CD4-positive, alpha-beta memory T cell (primary cell): ENCODE measurements at places on chromosomes 2 and 18. TPM values are rescaled to one million over a fixed set of nuclear protein-coding genes. Genes with fewer than 3 reads are reported as not detected.

The POTEJ gene
- not detected for total RNA-seq

The MSTN gene
- total RNA-seq: not detected

The SCN3A gene
- total RNA-seq: not detected

The ITGA4 gene
- 297 TPM for total RNA-seq

The SIGLEC15 gene
- not detected for total RNA-seq

The GREB1L gene
- total RNA-seq: not detected

The PDCL3 gene
- total RNA-seq: 16.6 TPM

The CXCR2 gene
- total RNA-seq: not detected

DNA sequence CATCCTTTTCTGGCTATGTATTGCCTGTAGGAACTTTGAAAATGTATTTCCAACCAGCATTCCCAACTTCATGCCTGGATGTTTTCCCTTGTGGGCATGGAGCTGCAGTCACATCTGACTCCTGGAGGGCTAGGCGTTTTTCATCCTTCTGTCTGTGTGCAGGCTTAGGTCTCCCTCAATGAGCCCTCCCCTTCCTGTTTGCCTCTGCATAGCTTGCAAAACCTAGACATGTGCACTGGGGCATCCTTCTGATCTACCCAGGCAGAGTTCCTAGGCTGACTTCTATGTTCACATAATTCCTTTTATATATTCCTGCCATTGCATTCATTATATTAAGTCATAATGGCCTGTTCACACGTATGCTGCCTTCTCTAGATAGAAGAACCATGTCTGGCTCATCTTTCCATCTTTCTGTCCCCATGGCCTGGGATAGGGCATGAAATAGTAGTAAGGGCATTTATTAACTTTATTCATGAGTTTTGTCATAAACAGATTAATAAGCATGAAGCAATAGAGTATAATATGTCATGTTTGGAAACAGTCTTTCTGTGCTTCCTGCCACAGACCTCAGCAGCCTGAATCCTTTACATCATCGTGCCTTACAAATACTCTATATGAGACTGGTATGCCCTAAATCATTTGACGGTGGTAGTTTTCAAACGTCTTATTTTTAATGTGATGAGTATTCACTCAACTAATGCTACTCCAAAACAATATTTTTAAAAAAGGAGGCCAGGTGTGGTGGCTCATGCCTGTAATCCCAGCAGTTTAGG is 195.6 kb downstream of the TGIF1 start:
- no peak for DNase-seq

GRCh38 chr2:64854773-64855237 is 134.4 kb upstream of the SLC1A4 start:
- DNase-seq: no peak

The RIT2 gene
- total RNA-seq: not detected

GRCh38 chr18:22165049-22165602 is 4.3 kb upstream of the GATA6 start:
- DNase-seq: no peak

- DNase-seq: no peak
Measured at GRCh38 chr2:11742317-11742701, 4.1 kb upstream of the LPIN1 start.

The CABLES1 gene
- total RNA-seq: 0.15 TPM

DNA sequence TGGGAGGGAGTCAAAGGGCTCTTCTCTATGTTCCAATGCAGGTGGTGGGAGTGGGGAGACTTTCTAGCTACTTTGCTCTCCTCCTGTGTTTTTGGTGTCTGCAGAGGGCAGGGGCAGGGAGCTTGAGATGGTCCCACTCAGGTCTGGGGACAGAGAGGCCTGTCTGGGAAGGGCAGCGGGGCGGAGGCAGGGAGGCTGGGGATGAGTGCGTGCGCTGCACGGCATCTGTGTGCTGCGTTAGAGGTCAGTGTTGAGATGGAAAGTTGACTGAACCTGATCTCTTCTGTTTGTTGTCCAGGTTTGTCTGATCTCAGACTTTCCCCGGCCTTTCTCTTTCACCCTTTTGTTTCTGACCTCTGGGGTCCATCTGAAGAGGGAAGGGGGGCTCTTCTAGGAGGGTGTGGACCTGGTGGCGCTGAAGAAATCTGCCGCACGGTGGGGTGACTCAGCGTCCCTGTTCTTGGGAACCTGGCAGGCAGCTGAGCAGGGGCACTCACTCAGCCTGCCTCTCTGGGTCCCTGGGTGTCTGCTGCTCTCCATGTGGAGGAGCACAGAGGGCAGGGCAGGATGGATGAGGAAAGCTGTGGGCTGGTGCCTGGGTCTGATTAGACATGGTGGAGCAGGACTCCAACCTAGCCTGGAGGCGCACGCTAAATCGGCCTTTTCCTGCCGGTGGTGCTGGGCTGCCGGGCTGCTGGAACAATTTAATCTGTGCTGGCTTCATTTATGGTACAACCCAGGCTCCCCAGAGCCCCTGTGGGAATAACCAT is 24.1 kb downstream of the IGFBP2 start:
- DNase-seq: no peak

GRCh38 chr2:120189189-120189588 is 34.0 kb downstream of the TMEM185B start:
- no peak for DNase-seq

The GCA gene
- total RNA-seq: 11.5 TPM

- DNase-seq: peak; percentile 94
Measured at GRCh38 chr2:112187805-112188596, 49.8 kb downstream of the FBLN7 start.

- no peak for DNase-seq
Measured at GRCh38 chr2:3789256-3789655, 85.9 kb downstream of the DCDC2C start.

GRCh38 chr18:70384181-70384790 is 95.4 kb downstream of the SOCS6 start:
- DNase-seq: no peak

The HOXD8 gene
- not detected for total RNA-seq

- DNase-seq: no peak
Measured at GRCh38 chr2:216014006-216014405, 655 bp upstream of the MREG start.

- no peak for DNase-seq
Measured at GRCh38 chr2:8633735-8634313, 48.0 kb upstream of the ID2 start.

GRCh38 chr2:65159906-65160305 is 30.0 kb upstream of the RAB1A start:
- DNase-seq: no peak

DNA sequence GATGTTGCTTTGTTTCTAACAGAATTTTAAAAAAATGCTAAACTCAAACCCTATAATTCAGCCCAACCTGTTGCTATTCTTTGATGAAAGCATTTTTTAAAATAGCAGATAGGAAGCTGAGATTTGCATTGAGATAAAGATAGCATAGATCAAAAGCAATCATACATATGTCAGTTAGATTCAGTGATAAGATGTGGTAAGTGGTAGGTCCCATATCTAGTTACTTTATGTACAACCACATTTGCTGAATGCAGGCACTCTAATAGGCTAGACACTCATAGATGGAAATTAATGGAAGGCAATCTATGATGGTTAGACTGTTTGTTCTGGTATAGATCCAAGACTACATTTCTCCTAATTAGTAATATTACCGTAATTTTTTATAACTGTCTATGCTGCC is 27.2 kb upstream of the C1D start:
- peak; percentile 55 for DNase-seq

- no peak for DNase-seq
Measured at GRCh38 chr18:11906926-11907874, 917 bp downstream of the MPPE1 start.

DNA sequence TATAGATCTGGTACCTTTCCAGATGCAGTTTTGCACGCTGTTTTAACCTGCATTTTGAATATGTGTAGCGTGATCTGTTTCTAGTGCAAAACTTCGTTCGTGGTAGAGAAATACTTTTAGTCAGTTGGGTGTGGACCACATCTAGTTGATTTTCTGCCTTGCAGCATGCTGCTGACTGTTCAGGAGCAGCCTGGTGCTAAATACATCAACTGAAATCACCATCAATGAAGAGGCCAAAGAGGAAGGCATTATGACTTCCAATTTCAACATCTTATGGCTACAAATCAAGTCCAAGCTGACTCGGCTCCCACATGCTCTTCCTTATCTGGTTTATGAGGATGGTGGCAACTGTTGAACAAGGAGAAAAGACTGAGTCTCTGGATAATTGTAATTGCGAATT is 298.5 kb downstream of the ZNF521 start:
- no peak for DNase-seq

DNA sequence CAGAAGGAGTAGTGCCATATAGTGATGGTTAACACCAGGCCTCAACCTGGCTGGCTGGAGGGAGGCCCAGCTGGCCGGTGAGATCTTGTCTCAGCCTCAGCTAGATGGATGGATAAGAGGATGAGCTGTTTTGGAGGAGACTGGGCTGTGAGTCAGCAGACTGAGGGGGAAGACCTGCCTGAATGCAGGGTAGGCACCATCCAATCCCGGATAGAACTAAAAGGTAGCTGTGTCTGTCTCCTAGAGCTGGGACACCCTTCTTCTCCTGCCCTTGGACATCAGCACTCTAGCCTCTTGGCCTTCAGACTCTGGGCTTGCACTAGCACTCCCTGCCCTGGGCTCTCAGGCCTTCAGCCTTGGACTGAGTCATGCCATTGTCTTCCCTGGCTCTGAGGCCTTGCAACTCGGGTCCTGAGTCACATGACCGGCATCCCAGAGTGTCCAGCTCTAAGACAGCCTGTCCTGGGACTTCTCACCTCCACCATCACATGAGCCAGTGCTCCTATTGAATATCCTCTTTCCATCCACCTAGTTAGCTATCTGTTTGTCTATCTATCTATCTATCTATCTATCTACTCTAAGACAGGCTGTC is 131.3 kb downstream of the TPO start:
- DNase-seq: no peak

- no peak for DNase-seq
Measured at GRCh38 chr2:72109904-72110303, 37.8 kb downstream of the CYP26B1 start.

GRCh38 chr2:151358166-151358970 is 976 bp downstream of the TNFAIP6 start:
- no peak for DNase-seq

- DNase-seq: no peak
Measured at GRCh38 chr2:209411718-209412117, 12.1 kb upstream of the MAP2 start.

DNA sequence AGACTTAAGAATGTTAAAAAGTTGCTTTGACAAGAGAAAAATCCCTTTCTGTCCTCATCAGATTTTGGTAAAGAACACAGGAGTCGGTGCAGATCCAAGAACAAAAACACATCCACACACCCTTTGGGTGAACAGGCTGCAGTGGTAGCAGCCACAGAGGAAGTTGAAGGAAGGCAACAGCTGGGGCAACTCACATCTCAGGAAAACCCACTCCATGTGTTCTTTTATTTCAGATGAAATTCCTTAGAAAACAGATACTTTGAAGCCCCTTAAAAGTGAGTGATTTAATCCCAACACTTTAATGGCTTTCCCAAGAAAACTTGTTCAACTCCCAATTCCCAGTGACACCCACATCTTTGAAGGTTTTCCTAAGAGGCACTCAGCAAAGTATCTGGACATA is 271.3 kb downstream of the ICOS start:
- no peak for DNase-seq

The ZSCAN30 gene
- total RNA-seq: 18.4 TPM

- peak; percentile 69 for DNase-seq
Measured at GRCh38 chr2:73970850-73971471, 13.7 kb upstream of the TET3 start.

DNA sequence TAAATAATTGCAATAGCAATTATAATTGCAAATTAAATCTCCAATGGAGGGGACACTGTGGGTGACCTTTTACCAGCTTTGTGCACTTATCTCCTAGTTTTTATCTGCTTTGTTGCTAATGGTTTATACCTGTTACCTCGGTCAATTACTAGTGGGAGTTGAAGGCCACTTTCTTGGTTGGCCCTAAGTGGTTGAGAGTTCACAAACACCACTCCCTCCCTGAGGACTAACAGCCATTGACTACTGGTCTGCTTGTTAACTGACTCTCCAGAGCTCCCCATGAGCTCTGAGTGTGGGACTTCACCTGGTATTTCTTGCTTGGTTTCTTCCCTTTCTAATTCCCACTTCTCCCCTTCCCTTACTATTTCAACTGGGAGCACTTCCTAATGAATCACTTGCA is 27.2 kb downstream of the SERPINE2 start:
- no peak for DNase-seq

GRCh38 chr2:150548527-150548926 is 61.1 kb upstream of the RND3 start:
- no peak for DNase-seq

DNA sequence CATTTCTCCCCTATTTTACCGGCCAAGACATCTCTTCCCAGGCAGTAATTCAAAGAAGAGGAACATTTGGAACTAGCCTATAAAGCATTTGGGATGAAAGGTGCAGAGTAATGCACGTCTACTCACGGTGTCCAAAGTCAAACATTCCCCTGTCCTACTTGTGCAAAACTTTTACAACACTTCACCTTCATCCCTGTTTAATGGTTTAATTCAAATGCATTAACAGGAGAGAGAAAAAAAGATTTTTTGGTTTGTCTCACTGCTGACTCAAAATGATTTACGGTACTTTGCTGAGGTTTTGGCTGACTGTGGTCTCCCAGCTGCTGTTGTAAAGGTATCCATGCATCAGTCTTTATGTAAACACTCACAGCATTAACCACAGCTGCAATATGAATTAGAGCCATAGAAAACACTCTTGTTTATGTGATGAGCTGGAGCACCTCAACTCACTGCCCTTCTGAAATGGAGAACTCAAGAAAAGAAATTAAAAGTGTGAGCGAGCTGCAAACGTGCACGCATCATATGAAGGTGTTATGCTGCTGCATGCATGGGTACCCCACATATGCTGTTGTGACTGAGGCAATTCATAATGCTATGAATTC is 220.5 kb downstream of the PIEZO2 start:
- DNase-seq: no peak

The SP140 gene
- 70.8 TPM for total RNA-seq

The LINC00305 gene
- total RNA-seq: not detected

- DNase-seq: no peak
Measured at GRCh38 chr2:237161189-237161588, 75.5 kb downstream of the COPS8 start.

The FAP gene
- total RNA-seq: not detected

DNA sequence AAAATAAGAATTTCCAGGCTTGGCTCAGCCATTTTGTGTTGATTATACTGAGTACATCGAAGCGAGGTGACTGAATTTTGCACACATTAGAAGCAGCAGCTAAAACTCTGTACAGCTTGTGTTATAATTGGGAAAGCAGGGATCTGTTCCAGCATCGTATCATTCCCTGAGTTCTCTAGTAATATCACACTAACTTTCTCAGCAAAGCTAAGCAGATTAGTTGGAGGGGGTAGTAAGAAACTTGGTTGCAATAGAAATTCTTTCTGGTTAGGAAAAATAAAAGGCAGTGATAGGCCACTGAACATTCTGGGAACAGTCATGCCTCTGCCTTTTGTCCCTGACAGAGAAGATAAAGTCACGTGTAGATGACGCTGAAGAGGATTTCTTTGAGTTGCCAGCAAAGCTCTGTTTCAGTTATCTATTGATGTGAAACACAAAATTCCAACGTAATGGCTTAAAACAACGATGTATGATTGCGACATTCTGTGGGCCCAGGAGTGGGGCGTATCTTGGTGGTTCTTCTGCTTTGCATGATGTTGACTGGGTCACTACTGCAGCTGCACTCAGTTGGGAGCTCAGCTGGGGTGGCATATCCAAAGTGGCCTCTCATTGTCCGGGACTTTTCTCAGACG is 202.1 kb upstream of the MEX3C start:
- no peak for DNase-seq

- peak; percentile 74 for DNase-seq
Measured at GRCh38 chr2:106104332-106105062, 89.6 kb downstream of the UXS1 start.
